ENCODE measurements at places on chromosomes 7 and 10. TPM values are rescaled to one million over a fixed set of nuclear protein-coding genes. Genes with fewer than 3 reads are reported as not detected.

The CLCN1 gene
- total RNA-seq, result not detected

The JAKMIP3 gene
- 1.5 TPM for total RNA-seq

The MRLN gene
- total RNA-seq, result not detected

The CRTAC1 gene
- total RNA-seq, result 1.3 TPM

The PPP1R17 gene
- not detected for total RNA-seq

The PLXDC2 gene
- not detected for total RNA-seq

The TAS2R60 gene
- not detected for total RNA-seq

The HKDC1 gene
- total RNA-seq, result 12.9 TPM

The HOXA1 gene
- total RNA-seq, result 3.8 TPM

The AIMP2 gene
- total RNA-seq, result 79.4 TPM

The ZC3HAV1L gene
- 4.9 TPM for total RNA-seq

The CABCOCO1 gene
- not detected for total RNA-seq

The PRTFDC1 gene
- 22.2 TPM for total RNA-seq

The SYT15B gene
- 5.2 TPM for total RNA-seq

The NET1 gene
- total RNA-seq, result 52.0 TPM

The PDGFA gene
- 31.2 TPM for total RNA-seq

The CALHM1 gene
- not detected for total RNA-seq

The SYT15 gene
- 3.8 TPM for total RNA-seq

The TYW1B gene
- 2.6 TPM for total RNA-seq

The C10orf120 gene
- total RNA-seq, result not detected

The MICU1 gene
- total RNA-seq, result 58.6 TPM

The GALNT17 gene
- total RNA-seq, result not detected
